ENCODE measurements at places on chromosomes 2 and 18. TPM values are rescaled to one million over a fixed set of nuclear protein-coding genes. Genes with fewer than 3 reads are reported as not detected.

The SDC1 gene
- 202 TPM for total RNA-seq

The NGEF gene
- total RNA-seq = 19.1 TPM

The EMILIN2 gene
- 12.3 TPM for total RNA-seq

The TTC21B gene
- 4.6 TPM for total RNA-seq

The GCKR gene
- 0.15 TPM for total RNA-seq

The CXCR2 gene
- total RNA-seq = not detected

The AQP12A gene
- not detected for total RNA-seq

The STK39 gene
- total RNA-seq = 16.3 TPM

The TANC1 gene
- total RNA-seq = 7.3 TPM

The ACVR1C gene
- not detected for total RNA-seq

All from A549 treated with CpdA at 1 μM for 4 hours (cell line).